ENCODE measurements at places on chromosomes 12 and 14. TPM values are rescaled to one million over a fixed set of nuclear protein-coding genes. Genes with fewer than 3 reads are reported as not detected.

DNA sequence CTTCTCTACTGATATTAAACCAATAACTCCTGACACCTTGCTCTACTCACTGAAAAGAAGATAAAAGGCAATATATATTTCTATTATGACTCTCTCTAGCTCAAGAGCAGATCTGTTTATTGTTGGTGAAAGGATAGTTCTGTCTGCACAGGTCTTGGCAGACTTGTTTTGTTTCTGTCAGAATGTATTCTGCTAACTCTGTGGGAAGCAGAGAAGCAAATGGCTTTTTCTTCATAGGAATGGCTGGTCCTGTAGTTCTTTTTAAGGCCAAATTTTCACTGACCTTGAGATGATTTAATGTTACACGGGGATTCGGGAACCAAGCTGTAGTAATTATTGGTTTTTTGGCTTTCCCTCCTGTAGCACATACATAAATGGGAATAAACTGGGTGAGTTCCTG lies 512.1 kb downstream of the DIO2 start:
- peak; percentile 51 for DNase-seq

DNA sequence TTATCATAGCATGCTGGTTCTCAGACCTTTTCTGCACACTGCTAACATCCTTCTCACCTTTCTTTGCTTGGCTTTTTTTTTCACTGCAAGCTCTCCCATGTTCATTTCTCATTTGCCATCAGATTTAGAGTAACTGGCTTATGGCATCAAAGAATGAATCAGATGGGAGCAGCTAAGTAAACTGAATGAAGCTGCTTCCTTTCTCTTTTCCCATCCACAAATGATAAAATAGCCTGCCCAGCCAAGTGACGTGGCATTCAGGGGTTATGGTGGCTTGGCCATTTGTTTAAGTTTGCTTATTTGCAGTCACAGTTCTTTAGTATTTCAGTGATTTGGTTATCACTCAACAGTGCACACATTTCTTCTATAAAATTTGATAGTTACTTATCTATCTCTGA lies 708.6 kb downstream of the DIO2 start:
- DNase-seq = no peak

Gene ESR2
- 3.7 TPM for total RNA-seq

DNA sequence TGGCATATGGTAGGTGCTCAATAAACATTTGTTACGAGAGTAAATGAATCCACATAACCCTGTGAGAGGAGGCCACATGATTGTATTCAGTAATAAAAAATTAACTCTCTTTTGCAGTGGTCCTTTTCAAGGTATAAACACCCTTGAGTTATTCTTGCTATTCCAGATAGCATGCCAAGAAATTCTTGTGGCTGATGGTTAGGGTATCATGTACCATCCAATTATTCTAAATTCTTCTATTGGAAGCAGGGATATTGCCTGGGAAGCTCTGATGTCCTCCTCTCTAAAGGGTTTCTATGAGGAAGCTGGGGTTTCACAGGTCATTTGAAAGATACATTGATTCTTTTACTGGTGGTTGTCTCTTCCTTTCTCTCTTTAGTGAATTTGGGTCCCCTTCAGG lies 10.1 kb downstream of the AKAP6 start:
- no peak for DNase-seq

- no peak for DNase-seq
These were observed 12.1 kb downstream of the LTBP2 start for GRCh38 chr14:74599946-74600345.

DNA sequence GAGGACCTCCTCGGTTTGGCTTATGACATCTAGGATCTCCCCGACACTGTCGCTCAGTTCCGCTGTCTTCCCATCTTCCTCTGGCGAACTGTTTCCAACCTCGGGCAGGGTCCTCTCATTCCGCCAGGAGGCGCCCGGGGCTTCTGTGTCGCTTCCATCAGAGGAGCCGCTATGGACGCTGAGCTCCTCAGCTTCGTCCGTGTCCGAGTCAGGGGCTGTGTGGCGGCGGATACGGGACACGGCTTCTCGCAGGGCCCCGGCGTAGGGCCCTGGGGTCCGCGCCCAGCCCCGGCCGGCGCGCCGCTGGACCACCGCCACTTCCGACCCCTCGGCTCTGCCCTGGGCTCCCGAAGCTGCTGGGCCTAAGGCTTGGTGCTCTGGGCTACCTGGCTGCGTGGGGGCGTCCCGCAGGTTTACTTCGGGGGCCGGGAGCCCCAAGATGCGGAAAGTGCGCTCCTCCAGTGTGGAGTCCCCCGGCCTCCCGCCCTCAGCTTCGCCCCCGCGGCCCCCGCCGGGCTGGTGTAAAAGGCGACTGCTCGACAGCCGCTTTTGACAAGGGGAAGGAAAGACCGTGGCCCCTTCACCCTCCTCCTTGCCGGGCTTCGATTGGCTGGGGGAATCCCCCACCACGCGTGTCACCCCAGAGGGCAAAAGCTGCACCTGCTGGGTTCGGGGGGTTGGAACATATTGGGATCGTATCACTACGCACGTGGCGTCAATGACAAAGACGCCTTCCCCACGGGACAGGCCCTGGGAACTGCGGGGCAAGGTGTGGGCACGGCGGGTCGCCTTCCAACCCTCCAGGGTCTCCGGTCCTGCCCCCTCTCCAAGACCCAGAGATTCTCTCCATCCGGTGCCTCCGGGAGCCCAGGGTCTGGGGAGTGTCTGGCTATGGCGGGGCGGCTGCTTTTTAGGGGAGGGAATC lies 2.1 kb downstream of the DDN start:
- peak; percentile 72 for DNase-seq

DNA sequence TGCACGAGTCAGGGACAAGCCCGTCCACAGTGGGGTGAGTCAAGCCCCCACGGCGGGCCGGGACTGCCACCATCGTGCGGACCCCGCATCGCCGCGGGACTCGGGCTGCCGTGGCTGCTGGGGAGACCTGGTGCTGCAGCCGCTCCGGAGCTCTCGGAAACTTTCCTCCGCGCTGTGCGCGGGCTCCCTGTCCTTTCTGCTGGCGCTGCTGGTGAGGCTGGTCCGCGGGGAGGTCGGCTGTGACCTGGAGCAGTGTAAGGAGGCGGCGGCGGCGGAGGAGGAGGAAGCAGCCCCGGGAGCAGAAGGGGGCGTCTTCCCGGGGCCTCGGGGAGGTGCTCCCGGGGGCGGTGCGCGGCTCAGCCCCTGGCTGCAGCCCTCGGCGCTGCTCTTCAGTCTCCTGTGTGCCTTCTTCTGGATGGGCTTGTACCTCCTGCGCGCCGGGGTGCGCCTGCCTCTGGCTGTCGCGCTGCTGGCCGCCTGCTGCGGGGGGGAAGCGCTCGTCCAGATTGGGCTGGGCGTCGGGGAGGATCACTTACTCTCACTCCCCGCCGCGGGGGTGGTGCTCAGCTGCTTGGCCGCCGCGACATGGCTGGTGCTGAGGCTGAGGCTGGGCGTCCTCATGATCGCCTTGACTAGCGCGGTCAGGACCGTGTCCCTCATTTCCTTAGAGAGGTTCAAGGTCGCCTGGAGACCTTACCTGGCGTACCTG lies 1.1 kb downstream of the PDE3A start:
- DNase-seq = peak; percentile 47

Gene NXPH4
- total RNA-seq = 11.0 TPM

GRCh38 chr12:29147731-29148595 lies 1.1 kb upstream of the FAR2 start:
- DNase-seq = peak; percentile 19

Gene RASAL1
- total RNA-seq = 0.27 TPM

- DNase-seq = peak; percentile 58
These were observed 23.3 kb downstream of the TPCN1 start for GRCh38 chr12:113244478-113244958.

- DNase-seq = no peak
These were observed 935 bp upstream of the CKB start for GRCh38 chr14:103523575-103523954.

- DNase-seq = peak; percentile 6
These were observed 34.7 kb downstream of the MIA2 start for GRCh38 chr14:39268393-39268792.

Gene CYP46A1
- 6.1 TPM for total RNA-seq

DNA sequence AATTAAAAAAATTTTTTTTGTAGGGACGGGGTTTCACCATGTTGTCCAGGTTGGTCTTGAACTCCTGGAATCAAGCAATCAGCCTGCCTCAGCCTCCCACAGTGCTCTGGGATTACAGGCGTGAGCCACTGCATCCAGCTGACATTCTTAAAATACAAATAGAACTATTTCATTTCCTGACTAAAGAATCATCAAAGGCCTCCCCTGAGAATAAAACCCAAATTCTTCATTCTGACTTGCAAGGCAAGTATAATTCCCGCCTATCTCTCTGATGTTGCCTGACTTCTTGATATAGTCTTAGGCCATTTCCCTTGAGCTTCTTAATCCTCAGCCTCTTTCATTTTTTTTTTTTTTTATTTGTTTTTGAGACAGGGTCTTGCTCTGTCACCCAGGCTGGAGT lies 4.4 kb upstream of the BICD1 start:
- no peak for DNase-seq

Gene CCDC88C
- 39.0 TPM for total RNA-seq

DNA sequence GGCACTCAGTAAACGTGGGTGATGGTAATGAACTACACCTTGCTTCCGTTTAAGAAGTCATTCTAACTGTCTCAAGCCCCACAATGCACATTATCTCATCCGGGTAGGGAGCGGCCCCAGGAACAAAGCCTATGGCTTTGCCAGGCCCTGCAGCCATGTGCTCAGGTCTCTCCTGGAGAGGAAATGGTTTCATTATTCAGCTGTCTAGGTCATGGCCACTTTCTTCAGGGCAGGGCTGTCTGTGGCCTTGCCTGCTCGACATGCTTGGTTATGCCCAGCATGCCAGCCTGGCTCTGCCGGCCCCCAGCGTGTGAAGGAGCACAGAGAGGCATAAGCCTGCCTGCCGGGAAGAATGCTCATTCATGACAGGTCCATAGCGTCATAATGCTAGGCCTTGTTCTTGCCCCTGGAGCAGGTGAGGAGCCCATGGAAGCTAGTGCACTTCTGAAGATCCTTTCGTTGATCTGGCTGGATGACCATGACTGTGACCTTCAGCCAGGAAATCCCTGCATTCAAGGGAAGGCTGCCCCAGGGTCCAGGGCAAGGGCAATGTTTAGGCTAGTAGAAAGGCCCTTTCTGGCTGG lies 26.3 kb upstream of the FOS start:
- no peak for DNase-seq

Gene FAM90A1
- total RNA-seq = 0.09 TPM

DNA sequence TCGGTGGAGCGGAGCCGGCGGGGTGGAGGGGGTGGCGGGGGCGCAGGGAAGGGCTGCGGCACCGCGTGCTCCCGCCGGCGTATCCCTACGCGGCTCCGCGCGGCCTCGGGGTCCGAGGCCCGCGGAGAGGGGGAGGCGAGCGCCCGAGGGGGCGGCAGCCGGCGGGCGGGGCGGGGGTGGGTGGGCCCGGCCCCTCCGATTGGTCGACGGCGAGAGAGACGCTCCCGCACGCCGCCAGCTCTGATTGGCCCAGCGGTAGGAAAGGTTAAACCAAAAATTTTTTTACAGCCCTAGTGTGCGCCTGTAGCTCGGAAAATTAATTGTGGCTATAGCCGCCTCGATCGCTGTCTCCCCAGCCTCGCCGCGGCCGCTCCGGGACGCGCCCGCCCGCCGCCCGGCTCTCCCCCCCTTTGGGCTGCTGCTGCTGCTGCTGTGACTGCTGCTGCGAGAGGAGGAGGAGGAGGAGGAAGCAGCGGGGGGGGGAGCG lies at the start of gene FOXG1:
Gene FOXG1 (plus strand): TSS at position 319 of the 487 bp plus-strand sequence. CDS start 493 bp downstream, outside the sequence.
- DNase-seq = no peak

DNA sequence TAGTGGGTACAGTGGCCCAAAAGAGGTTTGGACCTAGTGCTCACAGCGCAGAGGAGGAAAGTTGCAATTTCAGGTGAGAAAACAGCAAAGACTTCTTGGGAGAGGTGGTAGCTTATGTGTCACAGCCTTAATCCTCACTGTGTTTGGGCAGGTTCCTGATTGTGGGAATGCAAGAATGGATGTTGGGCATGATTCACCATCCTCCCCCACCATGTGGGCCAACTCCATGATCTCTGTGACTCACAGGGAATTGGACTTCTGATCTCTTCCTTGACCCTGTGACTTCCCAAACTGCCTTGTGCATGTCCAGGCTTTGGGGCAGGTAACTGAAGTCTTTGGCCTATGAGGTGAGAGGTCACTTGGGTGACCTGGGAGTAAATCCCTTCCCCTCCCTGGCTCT lies 1.8 kb upstream of the CHST11 start:
- DNase-seq = no peak

GRCh38 chr14:50785457-50786063 lies 45.4 kb downstream of the NIN start:
- no peak for DNase-seq

DNA sequence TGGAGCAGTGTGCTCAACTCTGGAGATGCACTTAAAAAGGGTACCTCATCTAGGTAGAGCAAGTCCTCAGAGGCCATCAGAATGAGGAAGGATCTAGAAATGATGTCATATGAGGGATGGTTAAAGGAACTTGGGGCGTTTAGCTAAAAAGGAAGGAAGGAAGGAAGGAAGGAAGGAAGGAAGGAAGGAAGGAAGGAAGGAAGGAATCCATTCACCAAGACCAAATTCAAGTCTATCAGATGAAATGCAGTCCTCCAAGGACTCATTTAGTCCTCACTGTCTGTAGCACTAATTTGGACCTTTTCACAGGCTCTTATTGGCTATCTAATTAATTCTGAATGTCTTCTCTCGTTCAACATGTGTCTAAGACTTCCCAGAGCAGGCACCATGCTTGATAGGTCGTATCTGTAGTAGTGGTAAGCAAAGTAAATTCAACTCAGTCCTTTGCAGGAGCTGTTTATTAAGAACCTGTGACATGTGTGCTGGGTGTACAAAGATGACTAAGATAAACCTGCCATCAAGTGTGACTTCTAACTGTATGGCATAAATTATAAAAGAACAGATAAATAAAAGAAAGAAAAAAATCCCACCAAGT lies 63.5 kb downstream of the LLPH start:
- DNase-seq = no peak

- DNase-seq = no peak
These were observed 50.6 kb downstream of the WDHD1 start for GRCh38 chr14:54976316-54976715.

DNA sequence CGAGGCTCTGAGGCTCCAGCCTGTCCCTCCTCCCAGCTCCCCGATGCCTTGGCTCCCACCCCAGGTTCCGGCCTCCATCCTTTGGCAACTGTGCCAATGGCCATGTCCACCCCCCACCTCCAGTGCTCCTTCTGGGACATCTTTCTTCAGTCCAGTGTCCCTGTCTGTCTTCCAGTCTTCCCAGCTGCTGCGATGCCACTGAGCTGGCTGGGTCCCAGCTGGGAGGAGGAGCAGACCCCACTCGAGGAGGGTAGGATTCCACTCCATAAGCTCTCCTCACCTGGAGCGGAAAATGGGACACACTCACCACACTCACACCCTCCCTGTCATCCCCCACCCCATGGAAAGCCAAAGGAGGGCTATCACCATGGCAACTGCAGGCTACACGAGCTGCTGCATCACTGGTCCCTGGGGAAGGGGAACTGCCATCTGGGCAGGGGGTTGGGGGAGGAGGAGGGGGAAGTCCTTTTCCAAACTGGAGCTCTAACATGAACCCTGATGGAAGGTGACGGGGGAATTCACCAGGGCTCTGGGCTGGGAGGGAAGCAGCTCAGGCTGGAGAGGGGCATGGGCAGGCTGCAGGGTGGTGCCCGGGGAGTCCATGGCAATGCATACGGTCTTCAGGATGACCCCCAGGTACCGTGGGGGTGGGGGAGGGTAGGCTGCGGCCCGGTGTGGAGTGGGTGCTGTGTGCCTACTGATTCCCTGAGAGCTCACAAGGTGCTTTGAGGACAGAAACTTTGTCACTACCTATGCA lies 94.3 kb downstream of the LRRC74A start:
- DNase-seq = no peak

GRCh38 chr12:64318605-64319004 lies 72.0 kb downstream of the C12orf56 start:
- no peak for DNase-seq

Gene FGF6
- not detected for total RNA-seq

- DNase-seq = no peak
These were observed 180.8 kb upstream of the NTF3 start for GRCh38 chr12:5251092-5251491.

Gene MGP
- 20.6 TPM for total RNA-seq

Gene TBX5
- total RNA-seq = not detected

Measured in cerebellum (tissue), 4 donors.